Activated CD4-positive, CD25-positive, alpha-beta regulatory T cell treated with anti-CD3 and anti-CD28 coated beads, Interleukin-2, amount 50 U/mL, for 24 hours (primary cell): ENCODE measurements at places on chromosomes 2 and 18.

- ATAC-seq, result peak; percentile 68
Observed at GRCh38 chr2:191617575-191617974, 60.4 kb upstream of the NABP1 start.

DNA sequence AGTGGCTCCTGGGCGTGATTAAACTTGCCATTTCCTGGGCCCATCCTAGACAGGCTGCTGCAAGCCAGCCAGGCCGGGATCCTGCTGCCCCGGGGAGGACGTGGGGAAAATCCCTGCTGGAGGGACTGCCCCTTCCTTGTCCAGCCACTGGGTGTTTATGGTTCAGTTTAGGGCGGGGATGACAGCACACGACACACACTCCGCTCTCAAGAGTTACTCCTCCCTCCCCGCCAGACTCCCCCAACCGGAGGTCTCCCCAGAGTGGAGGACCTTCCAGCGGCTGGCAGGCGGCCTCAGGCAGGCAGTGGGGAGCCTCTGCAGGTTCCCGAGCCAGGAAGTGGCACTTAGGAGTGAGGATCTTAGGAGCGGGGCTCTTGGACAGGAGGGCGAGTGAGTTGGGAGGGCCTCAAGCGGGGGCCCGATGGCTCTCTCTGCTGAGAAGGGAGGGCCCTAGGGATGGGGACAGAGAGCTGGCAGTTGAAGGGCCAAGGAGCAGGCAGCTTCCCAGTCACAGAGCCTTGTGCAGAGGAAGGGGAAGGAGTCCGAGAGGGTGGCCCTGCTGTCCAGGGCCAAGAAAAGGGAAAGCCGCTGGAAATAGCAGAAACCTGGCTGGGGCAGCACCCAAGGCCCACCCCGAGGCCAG lies 5.7 kb upstream of the GPR35 start:
- no peak for ATAC-seq

DNA sequence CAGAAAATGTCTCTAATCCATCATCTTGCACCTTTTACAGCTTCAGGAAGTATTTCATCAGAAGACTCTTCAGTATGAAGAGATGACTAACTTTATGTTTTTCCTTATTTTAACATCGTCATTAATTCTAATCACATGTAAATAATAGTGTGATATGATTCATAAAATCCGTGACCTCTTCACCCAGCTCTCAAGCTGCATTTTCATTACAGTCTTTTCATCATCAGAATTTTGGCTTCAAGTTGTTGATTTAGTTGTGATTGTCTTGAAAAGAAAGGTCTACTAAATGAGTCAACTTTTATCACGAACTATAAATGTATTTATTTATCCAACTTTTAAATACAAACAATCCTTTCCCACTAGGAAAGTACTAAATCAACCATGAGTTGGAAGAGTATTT lies 410.3 kb downstream of the LRP1B start:
- no peak for ATAC-seq

GRCh38 chr2:129379411-129379810 lies 600.1 kb upstream of the RAB6C start:
- ATAC-seq, result no peak

- no peak for ATAC-seq
Observed at GRCh38 chr2:234690569-234691213, 193.8 kb upstream of the ARL4C start.

GRCh38 chr18:23307567-23308295 lies 145.4 kb upstream of the RIOK3 start:
- ATAC-seq, result peak; percentile 28

- ATAC-seq, result no peak
Observed at GRCh38 chr18:52963481-52963880, 623.5 kb downstream of the DCC start.

GRCh38 chr2:30106543-30106942 lies 40.3 kb upstream of the YPEL5 start:
- no peak for ATAC-seq

DNA sequence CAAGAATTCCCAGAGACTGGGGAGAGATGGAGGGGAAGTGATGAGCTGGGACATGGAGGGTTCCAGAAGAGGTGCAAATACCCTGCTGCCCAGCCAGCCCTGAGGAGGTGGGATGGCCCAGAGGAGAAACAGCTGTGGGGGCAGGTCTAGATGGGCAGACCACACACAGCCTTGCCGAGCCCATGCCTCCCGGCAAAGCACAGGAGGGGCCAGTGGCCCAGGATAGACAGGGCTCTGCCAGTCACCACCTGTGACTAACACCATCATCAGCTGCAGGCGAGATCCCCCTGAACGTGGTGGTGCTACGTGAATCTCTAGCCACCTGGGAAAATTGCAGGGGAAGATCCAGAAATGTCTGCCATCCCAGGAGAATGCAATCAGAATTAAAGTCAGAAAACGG lies 39.4 kb downstream of the SCTR start:
- no peak for ATAC-seq

DNA sequence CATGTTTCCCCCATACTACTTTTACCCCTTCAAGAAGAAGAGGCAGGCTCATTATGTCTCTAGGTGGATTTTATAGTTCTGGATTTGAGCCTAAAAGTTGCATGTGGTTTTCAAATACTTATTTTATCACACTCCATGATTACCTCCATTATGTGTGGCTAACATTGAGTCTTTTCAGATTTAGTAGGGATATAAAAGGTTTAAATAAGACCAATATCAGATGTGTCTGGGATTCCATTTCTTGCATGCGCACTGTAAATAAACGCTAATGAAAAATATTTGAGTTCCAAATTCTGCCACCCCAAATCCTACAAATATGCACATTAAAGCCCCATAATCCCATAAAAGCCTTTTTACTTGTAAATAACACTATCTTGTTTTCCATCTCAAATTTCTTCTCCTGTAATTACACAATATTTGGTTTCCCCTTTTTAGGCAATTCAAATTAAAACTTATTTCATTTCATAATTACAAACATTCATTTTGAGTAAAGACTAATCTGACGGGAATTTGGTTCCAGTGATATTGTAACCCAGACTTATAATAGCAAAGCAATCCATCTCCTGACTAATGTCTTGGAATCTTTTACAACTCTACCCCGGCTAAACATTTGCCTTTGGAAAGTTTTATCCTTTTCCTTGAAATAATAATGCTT lies 600.0 kb downstream of the SLC4A3 start:
- no peak for ATAC-seq

GRCh38 chr2:103875131-103875530 lies 978.8 kb upstream of the POU3F3 start:
- no peak for ATAC-seq

DNA sequence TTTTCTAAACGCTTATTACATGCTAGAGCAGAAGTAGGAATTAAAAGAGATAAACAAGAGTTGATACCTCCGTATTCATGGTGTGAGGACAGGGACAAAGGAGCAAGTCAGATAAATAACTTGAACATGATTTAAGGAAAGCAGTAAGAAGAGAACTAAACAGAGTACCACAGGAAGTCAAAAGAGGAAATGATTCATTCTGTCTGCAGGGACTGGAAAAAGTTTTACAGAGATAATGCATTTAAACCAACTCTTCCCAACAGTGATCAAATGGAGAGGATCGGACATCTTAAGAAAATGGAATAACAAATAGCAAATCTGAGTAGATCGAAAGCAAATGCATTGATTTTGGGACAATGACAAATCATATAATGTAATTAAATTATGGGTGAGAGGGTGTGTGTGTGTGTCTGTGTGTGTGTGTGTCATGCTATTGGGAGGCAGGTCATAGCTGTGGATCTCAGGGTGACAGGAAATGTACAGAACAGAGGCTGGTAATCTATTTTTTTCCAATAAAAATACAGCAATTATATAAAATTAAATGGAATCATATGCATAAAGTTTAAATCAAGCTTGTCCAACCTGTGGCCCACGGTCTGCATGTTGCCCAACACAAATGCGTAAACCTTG lies 113.4 kb downstream of the MC4R start:
- no peak for ATAC-seq

GRCh38 chr2:36407413-36407812 lies 51.8 kb downstream of the CRIM1 start:
- no peak for ATAC-seq

GRCh38 chr18:60500960-60501359 lies 128.4 kb upstream of the MC4R start:
- no peak for ATAC-seq

DNA sequence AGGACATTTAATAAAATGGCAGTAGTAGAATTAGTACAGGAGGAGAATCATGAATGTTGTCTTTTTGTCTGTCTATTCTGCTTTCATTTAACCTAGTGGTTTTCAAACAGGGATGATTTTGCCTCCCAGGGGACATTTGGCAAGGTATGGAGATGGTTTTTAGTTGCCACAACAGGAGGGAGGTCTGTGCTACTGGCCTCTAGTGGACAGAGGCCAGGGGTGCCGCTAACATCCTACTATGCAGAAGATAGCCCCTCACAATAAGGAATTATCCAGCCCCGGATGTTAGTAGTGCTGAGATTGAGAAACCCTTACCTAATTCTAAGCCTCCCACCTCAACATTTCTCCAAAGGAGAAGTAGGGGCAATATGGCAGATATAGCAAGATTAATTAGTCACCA lies 18.3 kb downstream of the FASTKD2 start:
- no peak for ATAC-seq
